ENCODE measurements at places on chromosomes 3 and 15.

GRCh38 chr3:161498259-161498921 is 1.8 kb downstream of the OTOL1 start:
- no peak for DNase-seq

DNA sequence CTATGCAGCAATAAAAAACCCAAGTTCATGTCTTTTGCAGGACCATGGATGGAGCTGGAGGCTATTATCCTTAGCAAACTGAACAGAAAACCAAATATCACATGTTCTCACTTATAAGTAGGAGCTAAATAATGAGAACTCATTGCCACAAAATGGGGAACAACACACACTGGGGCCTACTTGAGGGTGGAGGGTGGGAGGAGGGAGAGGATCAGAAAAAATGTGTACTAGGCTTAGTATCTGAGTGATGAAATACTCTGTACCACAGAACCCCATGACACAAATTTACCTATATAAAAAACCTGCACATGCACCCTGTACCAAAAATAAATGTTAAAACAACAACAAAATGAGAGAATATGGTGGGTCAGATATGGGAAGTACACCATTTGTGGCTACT is 49.6 kb upstream of the AADACL2 start:
- no peak for DNase-seq

- no peak for DNase-seq
Observed at GRCh38 chr3:9213019-9213634, 36.3 kb downstream of the SRGAP3 start.

GRCh38 chr15:92979011-92979701 is 79.0 kb downstream of the CHD2 start:
- DNase-seq: no peak

GRCh38 chr3:30317561-30317960 is 288.8 kb upstream of the TGFBR2 start:
- DNase-seq: no peak

DNA sequence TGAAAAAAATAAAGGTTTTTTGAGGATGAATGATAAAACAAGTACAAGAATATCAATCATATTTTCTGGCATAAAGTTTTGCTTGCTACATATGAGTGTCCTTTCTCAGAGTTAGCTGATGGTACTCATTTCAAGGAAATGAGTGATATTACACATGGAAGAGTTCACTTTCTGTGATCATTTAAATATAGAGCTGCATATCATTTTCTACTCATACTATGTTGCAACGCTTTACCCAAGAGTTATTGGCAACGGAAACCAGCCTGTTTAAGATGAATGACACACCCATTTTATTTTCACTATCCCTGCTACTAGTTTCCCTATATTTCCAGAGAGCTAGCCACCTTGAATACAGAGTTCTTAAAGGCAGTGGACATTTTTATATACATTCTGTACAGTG is 35.4 kb upstream of the RBMS3 start:
- no peak for DNase-seq

DNA sequence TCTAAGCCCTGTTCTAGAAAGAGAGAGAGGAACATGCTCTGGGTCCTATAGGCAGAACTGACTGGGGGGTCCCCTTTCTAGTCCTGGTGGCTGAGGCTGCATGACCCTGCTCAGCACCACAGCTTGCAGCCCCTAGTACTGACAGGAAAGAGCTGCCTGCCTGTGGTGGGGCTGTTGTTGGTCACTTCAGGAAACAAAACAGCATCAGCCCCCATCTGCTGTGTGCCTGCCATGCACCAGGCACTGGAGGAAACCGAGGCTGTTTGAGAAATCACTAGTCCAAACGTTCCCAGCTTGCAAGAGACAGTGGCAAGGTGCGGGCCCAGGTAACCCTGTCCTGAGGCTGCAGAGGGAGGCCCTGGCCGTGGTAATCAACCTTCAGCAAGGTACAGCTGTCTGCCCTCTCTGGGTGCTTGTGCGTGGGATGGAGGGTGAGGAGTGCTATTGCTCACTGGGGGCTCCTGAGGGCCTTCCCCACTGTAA is 90.6 kb downstream of the IQSEC1 start:
- DNase-seq: no peak

DNA sequence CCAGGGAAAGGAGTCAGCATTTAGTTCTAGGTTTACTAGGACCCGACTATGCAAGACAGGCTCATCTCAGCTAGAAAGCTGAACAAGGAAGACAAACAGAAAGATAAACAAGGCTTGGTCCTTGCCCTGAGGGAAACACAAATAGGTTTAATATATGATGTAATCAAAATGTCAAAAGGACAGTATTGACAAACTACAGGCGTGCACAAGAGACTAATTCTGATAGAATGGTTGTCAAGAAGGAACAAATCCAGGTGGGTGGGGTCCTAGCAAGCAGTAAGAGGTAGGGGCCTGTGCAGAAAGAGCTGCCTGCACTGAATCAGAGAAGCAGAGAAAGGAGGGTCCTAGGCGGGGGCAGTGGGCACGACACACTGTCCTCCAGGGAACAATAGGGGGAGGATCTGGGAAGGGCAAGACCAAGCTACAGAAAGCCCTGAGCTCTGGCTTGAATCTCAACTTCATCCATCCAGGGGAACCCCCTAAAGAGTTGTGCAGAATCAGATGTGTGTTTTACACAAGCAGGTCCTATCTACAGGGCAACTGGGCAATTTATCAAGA is 23.4 kb downstream of the RFTN1 start:
- DNase-seq: no peak

DNA sequence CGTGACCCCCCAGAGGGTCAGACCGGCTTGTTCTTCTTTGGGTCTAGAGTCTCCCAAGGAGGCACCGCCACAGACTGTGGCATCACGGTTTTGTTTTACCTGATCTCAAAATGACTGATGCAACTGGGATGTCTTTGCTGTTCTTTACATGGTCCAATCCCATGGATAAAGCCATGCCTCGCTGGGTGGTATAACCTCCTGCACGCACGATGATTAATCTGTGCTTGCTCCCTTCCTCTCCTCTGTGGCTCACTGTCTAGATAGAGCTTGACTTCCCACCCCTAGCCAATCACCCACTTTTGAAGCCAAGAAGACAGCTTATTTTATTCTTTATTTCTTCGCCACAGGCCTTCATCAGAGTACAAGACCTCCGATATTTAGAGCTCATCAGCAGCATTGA is 36.6 kb upstream of the RHO start:
- no peak for DNase-seq

GRCh38 chr15:27095886-27096624 is 125.1 kb downstream of the GABRG3 start:
- DNase-seq: no peak

DNA sequence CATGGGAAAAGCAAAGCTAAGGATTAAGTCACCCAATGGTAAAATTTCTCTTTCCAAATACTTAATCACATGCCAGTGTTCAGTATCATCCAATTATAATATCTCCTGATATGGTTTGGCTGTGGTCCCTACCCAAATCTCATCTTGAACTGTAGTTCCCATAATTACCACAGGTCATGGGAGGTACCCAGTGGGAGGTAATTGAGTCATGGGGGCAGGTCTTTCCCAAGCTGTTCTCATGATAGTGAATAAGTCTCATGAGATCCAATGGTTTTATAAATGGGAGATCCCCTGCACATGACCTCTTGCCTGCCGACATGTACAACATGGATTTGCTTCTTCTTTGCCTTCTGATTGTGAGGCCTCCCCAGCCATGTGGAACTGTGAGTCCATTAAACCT is 26.1 kb upstream of the NMB start:
- DNase-seq: no peak

DNA sequence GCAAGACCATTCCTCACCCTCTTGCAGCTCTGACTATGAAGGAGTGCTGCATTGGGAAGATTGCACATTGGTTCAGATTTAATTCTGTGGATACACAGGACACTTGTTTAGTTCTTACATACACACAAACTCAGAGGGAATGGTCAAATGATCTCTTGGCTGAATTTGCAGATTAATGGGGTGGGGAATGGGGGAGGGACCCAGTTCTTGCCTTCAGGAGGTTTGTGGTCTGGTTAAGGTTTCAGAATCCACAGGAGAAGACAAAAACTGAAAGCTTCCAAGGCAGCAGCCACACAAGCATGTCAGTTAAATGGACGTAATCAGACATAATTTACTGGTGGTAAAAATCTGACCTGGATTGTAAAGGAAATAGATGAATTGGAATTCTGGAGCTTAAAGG is 257.1 kb upstream of the ROPN1 start:
- DNase-seq: no peak

DNA sequence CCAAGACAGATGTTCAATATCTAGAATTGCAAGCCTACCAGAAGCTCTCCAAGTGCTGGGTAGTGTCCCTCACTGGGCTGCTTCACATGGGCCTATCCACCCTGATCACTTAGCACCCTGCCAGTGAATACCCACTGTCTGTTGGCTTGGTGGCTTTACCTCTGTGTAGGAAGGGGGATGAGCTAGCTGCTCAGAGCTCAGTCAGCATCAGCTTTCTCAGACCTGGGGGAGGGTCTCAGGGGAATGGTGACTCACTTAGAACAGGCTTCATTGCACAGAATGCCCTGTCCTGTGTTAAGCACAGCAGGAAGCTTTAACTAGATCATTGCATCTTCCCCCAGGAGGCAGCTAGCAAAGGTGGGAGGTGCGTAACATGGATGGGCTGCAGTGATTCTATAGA is 209.8 kb downstream of the PDCD6IP start:
- no peak for DNase-seq

GRCh38 chr3:105653166-105653565 is 215.6 kb downstream of the CBLB start:
- DNase-seq: no peak

GRCh38 chr3:193982258-193982659 is 153.7 kb upstream of the HES1 start:
- no peak for DNase-seq

- no peak for DNase-seq
Observed at GRCh38 chr15:74174219-74174957, 878 bp downstream of the ISLR start.

GRCh38 chr3:173531602-173532001 is 134.1 kb downstream of the NLGN1 start:
- no peak for DNase-seq

GRCh38 chr3:21914451-21914850 is 163.4 kb upstream of the ZNF385D start:
- DNase-seq: no peak

DNA sequence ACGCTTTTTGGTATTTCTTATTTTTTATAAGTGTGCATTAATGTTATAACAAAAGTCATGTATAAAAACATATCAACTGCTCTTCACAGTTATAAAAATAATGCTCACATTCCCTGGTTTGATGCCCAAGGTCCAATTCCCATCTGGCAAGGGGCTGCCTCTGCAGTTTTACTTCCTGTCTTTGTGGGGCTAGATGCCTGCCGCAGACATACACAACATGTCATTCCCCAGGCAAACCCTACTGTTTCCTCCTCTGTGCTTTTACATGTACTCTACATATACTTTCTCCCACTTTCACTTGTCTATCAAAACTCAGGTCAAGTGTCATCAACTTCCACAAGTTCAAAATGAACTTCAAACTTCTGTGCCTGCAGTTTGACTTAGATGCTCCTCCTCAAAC is 60.5 kb upstream of the ETV5 start:
- no peak for DNase-seq

- DNase-seq: no peak
Observed at GRCh38 chr3:35745802-35746484, 106.6 kb downstream of the ARPP21 start.

DNA sequence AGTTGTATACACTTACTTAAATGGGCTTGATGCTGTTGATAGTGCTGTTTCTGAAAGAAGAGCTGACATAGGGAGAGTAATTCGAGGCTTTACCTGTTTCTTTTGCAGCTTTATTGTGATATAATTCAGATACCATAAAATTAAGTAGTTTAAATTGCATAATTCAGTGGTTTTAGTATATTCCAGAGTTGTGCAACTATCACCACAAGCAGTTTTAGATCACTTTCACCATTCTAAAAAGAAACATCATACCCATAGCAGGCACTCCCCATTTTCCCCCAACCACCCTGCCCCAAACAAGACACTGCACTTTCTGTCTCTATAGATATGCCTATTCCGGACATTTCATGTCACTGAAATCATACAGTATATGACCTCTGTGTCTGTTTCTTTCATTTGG is 98.5 kb downstream of the MTHFS start:
- peak; percentile 77 for DNase-seq

DNA sequence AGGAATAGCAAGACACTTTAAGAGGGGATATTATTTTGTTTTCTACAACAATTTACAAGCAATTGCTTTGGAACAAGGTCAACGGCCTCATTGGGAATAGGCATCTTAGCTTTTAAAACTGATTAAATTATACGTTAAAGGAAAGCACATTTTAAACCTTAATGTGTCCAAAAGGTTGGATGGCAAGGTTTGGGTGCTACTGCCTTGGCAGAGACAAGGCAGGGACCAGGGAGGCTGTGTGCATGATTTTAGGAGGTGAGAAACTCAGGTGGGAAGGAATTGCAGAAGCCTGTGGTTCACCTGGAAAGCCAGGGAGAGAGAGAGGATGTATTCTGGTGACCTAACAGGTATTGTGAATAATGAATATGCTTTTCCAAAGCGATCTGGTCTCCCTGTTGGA is 54.3 kb downstream of the TGFBR2 start:
- DNase-seq: no peak

DNA sequence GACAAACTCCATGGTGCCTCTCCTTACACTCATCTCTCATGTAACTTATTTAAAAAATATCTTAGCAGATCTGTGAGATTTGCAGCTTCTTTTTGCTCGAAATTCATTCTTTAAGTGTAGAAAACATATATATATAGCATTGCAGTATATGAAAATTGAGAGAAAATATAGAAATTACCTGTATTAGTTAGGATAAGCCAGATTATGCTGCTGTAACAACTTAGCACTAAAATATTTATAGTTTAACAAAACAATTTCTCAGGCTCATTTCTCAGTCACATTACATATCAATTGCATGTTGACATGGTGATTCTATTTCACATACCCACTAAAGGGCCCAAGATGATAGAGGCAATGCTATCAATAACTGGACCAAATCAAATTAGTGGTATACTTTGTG is 54.7 kb downstream of the NR2F2 start:
- no peak for DNase-seq

- no peak for DNase-seq
Observed at GRCh38 chr3:168585544-168585943, 489.8 kb upstream of the GOLIM4 start.

DNA sequence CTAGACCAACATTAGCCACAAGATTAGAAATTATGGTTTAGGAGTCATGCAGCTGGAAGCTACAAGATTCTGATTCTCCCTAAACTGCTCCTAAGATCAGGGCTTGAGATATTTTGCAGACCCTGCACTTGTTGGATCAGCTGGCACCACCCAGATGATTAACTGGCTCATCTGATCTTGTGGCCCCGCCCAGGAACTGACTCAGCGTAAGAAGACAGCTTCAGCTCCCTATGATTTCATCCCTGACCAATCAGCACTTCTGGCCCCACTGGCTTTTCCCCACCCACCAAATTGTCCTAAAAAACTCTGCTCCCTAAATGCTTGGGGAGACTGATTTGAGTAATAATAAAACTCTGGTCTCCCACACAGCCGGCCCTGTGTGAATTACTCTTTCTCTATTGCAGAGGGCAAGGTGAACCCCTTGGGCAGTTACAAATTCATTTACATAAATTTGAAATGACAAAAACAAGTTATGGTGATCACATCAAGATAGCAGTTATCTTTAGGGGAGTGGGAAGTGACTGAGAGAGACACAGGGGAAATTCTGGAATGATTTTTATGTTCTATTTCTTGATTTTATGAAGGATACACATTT is 76.5 kb downstream of the CD200R1L start:
- no peak for DNase-seq

- DNase-seq: no peak
Observed at GRCh38 chr3:111299192-111299615, 227.6 kb downstream of the NECTIN3 start.

- DNase-seq: no peak
Observed at GRCh38 chr15:85754989-85755388, 39.7 kb downstream of the KLHL25 start.

Data from AML-193 (cell line).